Aortic smooth muscle cell (primary cell): ENCODE measurements at places on chromosomes 3 and 15. TPM values are rescaled to one million over a fixed set of nuclear protein-coding genes. Genes with fewer than 3 reads are reported as not detected.

RAB6B gene
- 0.13 and 0.19 TPM in 2 replicates for total RNA-seq

ARHGEF26 gene
- total RNA-seq, result 1.8 and 2.6 TPM in 2 replicates

ZIC1 gene
- under 0.01 TPM in 1 of 2 replicates, not detected in the other for total RNA-seq

RPP14 gene
- 12.4 and 12.7 TPM in 2 replicates for total RNA-seq

C2CD4B gene
- total RNA-seq, result 0.26 and 0.31 TPM in 2 replicates

SLC9C1 gene
- total RNA-seq, result 0.13 and 0.44 TPM in 2 replicates

FBXW12 gene
- not detected in 2 replicates for total RNA-seq

RAP2B gene
- total RNA-seq, result 22.5 and 28.7 TPM in 2 replicates

BLOC1S6 gene
- total RNA-seq, result 92.1 and 114 TPM in 2 replicates

RAB43 gene
- total RNA-seq, result 10.8 and 11.8 TPM in 2 replicates
